ENCODE measurements at places on chromosomes 6 and 20.

GRCh38 chr6:77403424-77403823, 59.9 kb downstream of the HTR1B start:
- no peak for DNase-seq

GRCh38 chr20:55515832-55516231, 489.5 kb downstream of the CBLN4 start:
- DNase-seq: no peak

- no peak for DNase-seq
Measured at GRCh38 chr20:50969435-50969834, 10.8 kb downstream of the MOCS3 start.

DNA sequence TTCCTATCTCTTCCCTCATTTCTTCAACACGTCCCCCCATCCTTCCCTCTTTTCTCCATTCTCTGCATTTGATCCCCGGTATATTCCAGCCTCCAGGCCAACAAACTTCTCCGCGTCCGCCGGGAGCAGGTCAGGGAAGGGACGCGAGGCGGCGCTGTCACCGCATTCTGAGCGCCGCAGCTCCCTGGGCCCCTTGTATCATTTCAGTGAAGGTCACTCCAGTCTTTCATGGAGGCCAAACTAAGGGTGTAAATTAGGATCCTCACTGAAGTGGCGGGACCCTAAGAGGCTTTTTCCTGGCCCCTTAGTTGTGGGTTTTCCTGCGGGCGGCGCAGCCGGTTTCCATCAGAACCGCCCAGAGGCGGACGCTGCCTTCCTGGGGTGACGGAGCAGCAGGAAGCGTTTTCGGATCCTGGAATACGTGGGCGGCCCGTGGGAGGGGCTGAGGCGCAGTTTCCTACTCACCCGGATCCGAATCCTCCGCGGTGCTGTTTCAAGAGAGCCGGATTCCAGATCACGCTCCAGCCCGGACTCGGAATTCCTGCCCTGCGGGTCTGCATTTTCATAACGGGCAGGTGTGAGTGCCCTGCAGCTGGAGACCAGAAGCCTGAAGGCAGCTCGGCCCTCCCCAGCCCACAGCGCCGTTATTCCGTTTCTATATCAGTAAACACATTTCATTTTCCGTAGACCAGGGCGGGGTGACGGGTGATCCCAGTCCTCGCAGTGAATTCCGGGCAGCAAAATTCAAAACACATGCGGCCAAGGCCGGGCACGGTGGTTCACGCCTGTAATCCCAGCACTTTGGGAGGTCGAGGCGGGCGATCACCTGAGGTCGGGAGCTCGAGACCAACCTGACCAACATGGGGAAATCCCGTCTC, 3.6 kb upstream of the MICA start:
- peak; percentile 97 for DNase-seq

- no peak for DNase-seq
Measured at GRCh38 chr6:81816380-81816779, 63.9 kb upstream of the TENT5A start.

DNA sequence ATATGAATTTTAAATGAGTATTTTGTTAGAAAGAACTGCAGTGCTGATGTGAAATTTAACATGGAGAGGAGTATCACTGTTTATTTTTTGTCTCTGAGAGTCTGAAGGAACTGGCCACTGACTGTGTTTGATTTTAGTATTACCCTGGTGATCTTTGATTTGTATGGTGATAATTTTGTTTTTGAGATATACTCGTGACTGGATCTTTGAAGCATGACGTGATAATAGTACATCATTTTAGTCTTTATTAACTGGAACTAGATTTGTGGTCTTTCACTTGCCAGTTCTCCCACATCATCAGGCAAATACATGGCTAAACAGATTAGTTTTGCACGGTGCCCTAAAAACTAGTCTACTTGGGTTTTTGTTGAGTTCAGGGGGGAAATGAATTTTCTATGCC, 55.5 kb downstream of the ARID1B start:
- DNase-seq: no peak

GRCh38 chr20:48490961-48491831, 336.6 kb downstream of the PREX1 start:
- no peak for DNase-seq

DNA sequence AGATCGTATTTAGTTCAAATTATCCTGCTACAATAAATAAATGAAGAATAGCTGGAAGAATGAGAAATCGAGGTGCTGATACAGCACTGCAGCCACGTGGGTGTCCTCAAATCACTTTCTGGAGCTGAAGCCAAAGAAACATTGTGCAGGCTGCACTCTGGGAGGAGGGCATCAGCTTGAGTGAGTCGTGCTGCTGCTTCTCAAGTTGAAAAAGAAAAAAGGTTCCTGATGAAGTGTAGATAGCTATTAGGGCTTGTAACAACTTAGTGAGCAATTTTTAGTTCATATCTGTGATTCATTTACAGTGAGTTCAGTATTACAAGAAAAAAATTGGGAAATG, 40.5 kb downstream of the DSE start:
- DNase-seq: peak; percentile 43

DNA sequence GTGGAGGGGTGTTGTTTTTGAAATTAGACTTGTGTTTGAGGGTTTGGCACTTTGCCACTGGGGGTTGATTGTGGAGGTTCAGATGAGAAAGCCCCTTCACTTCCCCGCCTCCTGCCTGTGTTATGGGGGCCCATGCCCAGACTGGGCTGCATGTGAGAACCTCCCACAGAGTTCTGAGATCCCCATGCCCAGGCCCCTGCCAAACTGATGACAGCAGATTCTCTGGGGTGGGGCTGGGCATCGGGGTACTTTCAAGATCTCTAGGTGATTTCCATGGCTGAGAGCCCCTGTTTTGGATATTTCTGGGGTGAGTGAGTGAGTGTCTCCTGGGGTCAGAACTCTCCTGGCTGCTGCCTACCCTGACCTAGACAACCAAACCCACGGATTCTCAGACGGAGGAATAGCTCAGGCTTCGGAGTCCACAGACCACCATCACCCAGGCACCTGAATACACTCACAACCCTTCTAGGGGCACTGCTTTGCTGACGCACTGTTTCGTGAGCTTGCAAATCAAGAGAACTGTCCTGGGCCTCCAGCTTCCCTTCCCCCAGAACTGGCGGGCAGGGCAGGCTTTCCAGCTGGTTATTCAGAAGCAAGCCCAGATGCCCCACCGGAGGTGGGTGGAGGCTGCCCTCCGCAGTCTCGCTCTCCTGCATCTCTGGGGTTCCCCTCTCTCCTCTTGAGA, 6.3 kb downstream of the BCAS1 start:
- peak; percentile 31 for DNase-seq

GRCh38 chr20:55415567-55416142, 589.7 kb downstream of the CBLN4 start:
- no peak for DNase-seq

- DNase-seq: no peak
Measured at GRCh38 chr6:1724124-1724523, 114.4 kb downstream of the FOXC1 start.

DNA sequence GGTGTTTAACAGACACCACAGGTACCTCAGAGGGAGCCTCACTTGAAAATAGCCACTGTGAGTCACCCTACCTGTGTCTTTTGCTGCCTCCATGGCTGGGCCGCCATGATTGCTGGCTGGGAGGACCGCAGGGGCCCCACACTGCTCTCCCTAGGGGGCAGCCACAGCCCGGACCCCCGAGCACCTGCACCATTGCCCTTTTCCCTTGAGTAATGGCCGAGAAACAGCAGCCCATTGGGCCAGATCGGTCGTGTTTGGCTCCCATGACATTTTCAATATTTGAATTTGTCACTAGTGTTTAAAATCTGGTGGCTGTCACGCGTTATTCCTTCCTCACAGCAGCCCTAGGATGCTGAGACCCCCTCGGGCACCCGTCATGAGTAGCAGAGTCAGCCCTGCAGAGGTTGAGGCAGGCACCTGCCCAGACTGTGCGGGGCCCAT, 6.7 kb downstream of the ZBP1 start:
- no peak for DNase-seq

DNA sequence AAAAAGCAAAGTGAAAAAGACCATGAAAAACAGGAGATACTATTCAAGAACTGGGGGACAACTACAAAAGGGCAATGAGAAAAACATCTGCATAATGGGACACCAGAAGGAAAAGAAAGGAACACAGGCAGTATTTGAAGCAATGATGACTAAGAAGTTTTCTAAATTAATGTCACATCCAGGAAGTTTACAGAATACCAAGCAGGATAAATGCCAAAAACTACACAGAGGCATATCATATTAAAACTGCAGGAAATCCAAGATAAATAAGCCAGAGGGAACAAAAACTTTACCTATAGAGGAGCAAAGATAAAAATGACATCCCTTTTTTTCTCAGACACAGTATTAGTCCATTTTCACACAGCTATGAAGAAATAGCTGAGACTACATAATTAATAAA, 193.0 kb downstream of the ERMARD start:
- no peak for DNase-seq

- peak; percentile 81 for DNase-seq
Measured at GRCh38 chr6:34055223-34055933, 90.5 kb downstream of the GRM4 start.

GRCh38 chr20:59001449-59002171, 5.4 kb downstream of the CTSZ start:
- DNase-seq: no peak

GRCh38 chr6:109075934-109076333, 18.7 kb downstream of the SESN1 start:
- no peak for DNase-seq

- DNase-seq: no peak
Measured at GRCh38 chr20:49104365-49104648, 58.2 kb downstream of the CSE1L start.

DNA sequence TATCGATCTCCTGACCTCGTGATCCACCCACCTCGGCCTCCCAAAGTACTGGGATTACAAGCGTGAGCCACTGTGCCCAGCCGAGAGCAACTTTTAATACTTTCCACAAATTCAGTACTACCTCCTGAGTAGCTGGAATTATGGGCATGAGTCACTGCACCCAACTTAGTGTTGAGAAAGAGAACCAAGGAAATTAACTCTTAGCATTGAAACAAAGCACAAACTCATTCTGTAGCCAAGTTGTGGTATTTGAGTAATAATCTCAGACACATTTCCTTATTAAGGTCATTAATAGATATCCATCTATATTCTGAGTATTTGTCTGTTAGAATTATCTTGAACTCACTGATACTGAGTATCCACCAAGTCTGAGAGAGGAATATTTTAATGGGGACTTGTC, 14.3 kb upstream of the ELOVL2 start:
- DNase-seq: no peak

GRCh38 chr20:19625426-19625825, 132.6 kb upstream of the RIN2 start:
- DNase-seq: no peak

DNA sequence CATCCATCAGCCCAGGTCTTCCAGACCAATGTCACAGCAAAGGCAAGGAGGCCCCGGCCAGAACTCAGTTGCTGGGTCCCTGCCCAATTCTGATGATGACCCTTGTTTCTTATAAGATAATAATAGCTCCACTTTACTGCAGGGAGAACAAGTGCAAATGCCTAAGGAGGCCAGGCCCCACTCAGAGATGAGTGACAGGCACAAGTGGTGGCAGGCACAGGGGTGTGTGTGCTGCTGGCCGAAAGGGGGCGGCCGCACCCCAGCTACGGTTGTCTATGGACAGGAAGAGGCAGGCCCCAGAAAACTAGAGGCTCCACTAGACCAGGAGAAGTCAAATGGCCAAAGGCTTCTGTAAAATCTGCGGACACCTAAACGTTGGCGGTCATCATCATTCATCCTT, 28.6 kb downstream of the GNAS-AS1 start:
- no peak for DNase-seq

DNA sequence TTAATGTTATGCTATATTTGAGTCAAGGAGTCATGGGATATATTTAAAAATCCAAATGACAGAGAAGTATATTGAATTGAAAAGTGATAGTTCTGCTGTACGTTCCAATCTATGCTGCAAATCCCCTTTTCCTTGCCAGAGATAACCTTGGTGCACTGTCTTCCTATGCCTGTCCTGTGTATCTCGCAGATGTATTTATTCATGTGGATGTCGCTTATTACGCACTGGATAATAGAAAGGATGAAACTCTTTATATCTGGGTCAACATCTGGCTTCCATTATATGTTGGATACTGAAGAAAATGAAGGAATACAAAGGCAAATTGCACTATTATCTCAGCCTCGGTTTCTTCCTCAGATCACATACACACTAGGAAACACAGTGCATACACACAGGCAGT, 331.3 kb downstream of the BCKDHB start:
- no peak for DNase-seq

- DNase-seq: no peak
Measured at GRCh38 chr6:41759106-41759904, 12.1 kb upstream of the PGC start.

GRCh38 chr6:124517339-124517738, 444.9 kb upstream of the RNF217 start:
- DNase-seq: no peak

GRCh38 chr6:66307490-66307889, 600.5 kb upstream of the EYS start:
- no peak for DNase-seq

- no peak for DNase-seq
Measured at GRCh38 chr20:15576411-15576810, 996.8 kb downstream of the KIF16B start.

GRCh38 chr20:17871886-17872285, 96.7 kb downstream of the SNX5 start:
- peak; percentile 48 for DNase-seq

DNA sequence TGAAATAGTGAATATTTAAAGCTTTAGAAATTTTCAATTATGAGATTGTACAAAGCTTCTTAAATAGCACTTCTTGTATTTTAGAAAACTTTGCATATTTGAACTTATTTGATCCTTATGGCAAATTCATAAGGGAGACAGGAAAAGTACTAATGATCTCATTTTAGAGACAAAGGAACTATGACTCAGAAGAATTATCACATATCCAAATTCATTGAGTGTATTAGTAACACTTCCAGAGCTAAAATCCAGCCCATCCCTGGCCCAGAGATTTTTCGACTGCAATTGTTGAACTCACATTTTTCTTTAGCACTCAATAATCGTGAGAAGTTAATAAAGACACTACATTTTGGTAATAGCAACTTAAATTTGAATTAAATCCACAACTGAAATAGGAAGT, 704.3 kb downstream of the EPM2A start:
- peak; percentile 48 for DNase-seq

DNA sequence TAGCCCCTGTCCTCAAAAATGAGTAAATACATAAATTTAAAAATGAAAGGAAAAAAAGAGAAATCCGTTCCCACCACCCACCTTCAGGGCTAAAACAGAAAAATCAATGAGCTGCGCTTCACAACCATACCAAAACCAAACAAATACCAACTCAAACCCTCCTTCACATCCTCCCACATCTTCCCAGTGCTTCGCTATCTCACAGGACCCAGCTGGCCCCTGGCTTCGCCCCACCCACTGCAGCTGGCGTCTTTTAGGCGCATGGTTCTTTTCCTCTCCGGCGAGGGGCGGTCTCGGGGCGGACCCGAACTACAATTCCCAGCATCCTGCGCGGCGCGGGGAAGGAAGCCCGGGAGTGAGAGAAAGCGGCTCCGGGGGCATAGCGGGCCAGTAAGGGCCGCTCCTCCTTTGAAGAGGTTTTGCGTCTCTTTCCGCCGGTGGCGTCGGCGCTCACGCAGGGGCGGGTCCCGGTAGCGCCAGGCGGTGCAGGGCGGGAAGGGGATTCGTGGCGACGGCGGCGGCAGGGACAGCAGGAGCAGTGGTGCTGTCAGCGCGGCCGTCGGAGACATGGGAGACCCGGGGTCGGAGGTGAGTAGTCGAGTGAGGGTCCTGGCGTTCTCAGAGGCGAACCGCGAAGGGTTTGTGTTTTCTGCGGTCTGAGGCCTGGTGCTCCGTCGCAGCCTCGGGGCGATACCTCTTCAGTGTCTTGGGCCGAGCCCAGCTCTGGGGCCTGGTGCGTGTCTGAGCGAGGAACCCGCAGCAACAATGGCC, at the start of gene ZNF451:
ZNF451 (plus strand) TSS at position 502 of the 771 bp plus-strand sequence; CDS start at position 568, 66 bp downstream.
- DNase-seq: peak; percentile 97

All from suppressor macrophage treated with lipopolysaccharide for 1 hour (primary cell).